ENCODE measurements at places on chromosomes 11 and 22.

- no peak for DNase-seq
These were observed 96.8 kb downstream of the TTC28 start for GRCh38 chr22:28582806-28583205.

- DNase-seq, result no peak
These were observed 358.3 kb upstream of the ARHGAP42 start for GRCh38 chr11:100328626-100329340.

- DNase-seq, result peak; percentile 33
These were observed 862 bp downstream of the TPP1 start for GRCh38 chr11:6618117-6619003.

- no peak for DNase-seq
These were observed 6.1 kb downstream of the BLID start for GRCh38 chr11:122109932-122110331.

- no peak for DNase-seq
These were observed 93.1 kb upstream of the HORMAD2 start for GRCh38 chr22:29987137-29987536.

- no peak for DNase-seq
These were observed 913.6 kb downstream of the NTM start for GRCh38 chr11:132284048-132284447.

DNA sequence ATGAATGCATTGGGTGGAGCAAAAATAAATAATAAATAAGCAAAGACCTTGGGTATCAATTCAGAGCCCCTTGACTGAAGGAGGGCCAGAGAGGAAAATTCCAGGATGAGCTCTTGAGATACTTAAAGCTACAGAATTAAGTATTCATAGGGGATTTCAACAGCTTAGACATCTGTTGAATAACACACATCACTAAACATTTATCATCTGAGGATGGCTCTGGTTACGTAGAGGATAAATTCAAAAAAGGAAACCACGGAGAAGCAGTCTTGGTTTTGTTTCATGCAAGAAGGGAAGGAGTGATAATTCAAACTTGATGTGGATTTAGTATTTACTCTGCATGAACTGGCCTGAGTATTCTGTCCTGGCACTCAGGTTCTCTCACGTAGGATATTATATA is 29.8 kb downstream of the ARHGAP42 start:
- no peak for DNase-seq

DNA sequence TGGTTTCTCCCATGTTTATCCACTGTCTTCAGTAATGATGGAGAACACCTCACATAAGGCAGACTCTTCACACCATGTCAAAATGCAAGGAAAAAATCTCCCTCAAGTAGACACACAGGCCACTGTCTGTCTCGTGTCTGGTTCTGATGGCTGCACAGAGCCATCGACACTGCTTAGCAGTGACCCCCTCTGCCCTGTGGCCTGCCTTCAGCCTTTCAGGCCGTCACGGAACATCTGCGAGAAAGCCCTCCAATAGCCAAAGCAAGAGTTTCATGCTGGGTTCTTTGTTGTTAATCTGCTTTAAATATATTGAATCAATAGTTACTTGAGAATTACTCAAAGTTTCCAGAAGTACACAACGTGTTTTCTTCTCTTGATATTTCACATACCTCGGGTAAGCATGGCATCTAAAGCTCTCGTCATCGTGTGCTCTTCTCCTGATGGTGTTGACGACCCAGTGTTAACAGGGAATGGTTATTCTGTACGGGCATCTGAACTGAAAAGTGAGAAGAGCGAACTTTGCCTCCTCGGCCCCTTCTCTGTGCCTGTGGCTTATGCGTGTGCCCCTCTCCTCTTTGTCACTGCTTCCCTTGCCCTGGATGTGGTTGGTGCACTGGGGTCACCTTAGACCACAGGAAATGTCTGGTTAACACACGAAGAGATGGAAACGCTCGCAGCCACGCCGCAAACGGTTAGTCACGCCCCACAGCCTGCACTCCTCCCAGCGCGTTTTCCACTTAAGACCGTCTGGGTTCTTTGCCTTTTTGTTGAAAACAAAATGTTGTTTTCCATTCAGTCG is 33.4 kb upstream of the CTTN start:
- peak; percentile 61 for DNase-seq

DNA sequence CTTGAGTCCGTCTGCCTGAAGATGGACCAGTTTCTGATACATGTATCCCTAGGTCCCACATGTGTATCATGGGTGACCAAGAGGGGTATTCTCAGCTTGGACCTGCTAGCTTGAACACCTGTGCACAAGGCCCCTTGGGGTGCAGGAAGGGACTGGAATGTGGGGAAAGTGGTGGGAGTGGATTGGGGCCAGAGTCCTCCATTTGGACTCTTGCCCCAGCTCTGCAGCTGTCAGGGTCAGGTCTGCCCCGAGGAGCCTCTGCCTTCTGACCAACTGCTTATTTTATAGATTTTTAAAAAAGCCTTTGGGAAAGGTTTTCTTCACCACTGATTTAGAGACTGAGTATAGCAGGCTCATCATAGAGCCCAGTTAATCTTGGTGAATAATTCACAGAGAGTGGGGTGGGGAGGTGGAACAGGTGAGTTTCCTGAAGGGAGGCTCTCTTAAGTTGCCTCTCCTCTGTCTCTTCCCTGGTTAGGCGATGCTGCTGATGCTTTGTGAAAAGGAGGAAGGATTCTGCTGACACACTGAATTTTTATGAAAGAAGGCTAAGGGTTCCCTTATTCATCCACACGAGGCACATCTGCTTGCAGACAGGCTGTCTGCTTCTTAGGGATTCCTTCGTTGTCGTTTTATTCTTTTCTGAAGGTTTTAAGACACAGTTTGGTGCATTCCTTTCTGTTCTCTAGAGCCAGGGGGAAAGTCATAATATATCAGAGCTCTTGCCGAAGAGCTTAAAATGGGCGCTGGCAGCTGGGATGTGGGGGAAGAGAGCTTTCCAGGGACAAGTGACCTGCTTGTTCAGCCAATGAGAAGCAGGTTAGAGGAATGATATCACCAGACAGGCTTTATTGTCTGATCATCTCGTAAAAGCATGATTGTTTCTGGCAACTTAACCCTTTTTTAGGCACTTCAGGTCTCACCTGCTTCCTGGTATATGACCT is 19.9 kb downstream of the TRIM44 start:
- no peak for DNase-seq

- DNase-seq, result no peak
These were observed 115.1 kb downstream of the ARFGAP2 start for GRCh38 chr11:47061429-47062178.

DNA sequence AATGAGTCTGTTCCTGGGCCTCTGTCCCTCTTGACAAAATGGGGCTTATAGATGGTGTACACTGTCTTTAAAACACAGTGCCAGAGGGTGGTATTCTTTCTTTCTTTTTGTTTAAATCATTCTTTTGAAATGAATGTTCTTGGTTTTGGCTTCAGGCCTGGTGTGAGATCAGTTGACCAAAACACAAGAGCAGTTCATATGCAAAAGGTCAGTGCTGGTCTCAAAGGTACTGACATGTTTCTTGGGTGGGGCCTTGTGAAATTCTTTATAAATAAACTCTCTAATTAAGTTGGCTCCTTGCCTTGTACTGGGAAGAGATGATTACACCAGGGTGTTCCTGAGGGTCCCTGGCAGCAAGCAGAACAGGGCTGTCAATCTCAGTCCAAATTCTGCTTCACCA is 110.0 kb downstream of the FBXO7 start:
- DNase-seq, result no peak

- no peak for DNase-seq
These were observed 6.0 kb downstream of the SBF2 start for GRCh38 chr11:10287766-10288715.

DNA sequence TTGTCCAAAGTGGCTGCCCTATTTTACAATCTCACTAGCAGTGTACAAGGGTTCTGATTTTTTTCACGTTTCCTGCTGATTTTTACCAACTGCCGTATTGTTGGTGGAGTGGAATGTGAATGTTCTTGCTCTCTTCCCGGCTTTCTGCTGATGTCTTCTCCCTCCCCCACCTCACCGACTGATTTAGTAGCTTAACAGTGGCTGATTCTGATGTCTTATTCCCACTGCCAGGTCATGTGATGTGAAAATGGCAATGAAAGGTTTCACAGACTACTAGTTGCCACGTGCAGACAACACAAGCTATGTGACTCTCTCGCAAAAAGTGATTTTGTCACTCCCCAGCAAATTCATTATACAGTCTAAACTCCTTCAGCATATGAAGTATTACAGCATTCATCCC is 17.3 kb upstream of the NEU3 start:
- no peak for DNase-seq

DNA sequence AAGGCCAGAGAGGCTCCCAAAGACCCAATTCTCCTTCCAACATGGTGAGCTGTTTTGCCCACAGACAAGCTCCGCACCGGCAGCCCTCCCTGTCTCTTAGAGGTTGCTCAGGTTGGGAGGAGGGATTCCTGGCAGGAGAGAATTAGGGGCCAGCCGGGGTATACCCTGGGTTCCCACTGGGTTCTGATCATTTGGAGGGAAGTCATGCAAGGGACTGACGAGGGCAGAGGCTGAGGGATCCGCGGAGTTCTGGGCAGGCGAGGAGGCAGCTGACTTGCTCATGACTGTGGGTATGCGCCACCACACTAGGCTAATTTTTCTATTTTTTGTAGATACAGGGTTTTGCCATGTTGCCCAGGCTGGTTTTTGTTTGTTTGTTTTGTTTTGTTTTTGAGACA is 4.6 kb downstream of the ST3GAL4 start:
- no peak for DNase-seq

GRCh38 chr11:117199916-117200812 is 994 bp downstream of the TAGLN start:
- no peak for DNase-seq

DNA sequence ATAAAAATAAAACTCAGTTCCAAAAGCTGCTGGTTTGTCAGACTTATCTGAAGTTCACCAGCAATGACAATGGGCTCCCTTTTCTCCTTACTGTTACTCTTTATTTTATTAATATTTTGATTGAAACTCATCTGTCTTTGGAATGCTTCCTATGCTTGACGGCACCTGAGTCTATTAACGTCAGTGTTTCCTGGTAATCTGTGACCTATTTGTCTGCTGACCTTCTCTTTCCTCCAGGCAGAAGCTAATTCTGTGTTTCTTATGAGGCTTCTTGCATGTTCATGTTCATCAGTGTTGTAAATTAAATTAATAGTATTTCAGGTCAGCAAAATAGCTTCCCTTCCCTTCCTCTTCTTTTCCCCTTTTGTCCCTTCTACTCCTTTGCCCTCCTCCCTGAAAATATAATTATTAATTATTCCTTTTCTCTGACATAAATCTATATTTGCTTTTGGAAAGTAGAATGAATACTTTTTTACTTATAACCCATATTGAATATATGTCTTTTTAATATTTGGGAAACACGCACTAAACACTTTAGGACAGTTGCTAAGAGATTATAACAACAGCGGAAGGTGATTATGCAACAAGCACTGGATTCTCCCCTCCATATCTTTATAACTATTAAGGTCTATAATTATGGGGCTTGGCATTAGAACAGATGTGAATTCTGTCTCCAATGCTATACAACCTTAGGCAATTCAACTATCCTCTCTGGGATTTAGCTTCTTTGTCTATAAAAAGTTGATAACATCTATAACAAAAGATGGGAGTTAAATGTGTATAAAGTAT is 32.1 kb upstream of the PCF11 start:
- DNase-seq, result no peak

DNA sequence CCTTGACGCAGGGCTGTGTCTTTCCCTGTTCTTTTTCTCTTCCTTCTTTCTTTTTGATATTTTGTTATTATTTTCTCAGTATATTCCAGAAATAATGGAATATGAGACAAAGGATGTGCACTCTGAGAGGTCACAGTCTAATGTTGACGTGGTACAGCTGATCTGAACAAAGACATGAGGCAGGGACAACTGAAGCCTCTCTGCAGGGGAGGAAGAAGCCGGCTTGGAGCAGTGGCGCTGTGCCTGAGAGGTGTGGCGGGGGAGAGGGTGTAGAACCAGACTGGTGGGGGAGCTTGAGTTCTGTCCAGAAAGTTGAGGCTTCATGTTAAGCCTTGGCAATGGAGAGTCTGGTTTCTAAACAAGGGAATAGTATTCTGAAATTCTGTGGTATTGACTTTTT is 34.7 kb downstream of the ADAMTS15 start:
- no peak for DNase-seq

GRCh38 chr22:26552466-26552865 is 37.5 kb downstream of the TPST2 start:
- DNase-seq, result no peak

DNA sequence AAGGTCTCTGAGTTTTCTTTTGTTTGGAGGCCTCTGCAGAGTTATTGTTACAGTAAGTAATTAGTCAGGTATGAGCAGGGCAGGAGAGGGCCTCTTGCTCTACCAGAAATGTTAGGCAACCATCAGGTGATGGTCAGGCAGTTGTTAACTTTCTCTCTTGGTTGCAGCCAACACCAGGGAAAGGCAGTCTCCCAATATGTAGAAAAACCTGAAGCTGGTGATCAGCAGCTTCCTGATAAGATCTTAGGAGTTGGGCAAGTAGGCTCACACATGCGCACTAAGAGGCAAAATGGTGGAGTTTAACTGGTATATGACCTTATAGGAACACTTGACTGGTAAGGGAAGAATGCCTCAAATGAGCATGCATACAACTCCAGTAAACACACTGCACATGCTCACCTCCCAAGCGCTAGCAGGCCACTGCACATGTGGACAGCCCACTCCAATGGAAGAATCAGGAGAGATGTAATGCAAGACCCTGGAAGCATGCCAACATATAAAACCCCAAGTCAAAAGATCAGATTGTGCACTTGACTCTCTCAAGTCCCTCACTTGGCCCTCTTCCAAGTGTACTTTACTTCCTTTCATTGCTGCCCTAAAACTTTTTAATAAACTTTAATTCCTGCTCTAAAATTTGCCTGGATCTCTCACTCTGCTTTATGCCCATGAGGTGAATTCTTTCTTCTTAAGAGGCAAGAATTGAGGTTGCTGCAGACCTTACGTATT is 23.7 kb upstream of the SLC35F2 start:
- no peak for DNase-seq

- no peak for DNase-seq
These were observed 1.0 kb upstream of the ROBO4 start for GRCh38 chr11:124898711-124899110.

DNA sequence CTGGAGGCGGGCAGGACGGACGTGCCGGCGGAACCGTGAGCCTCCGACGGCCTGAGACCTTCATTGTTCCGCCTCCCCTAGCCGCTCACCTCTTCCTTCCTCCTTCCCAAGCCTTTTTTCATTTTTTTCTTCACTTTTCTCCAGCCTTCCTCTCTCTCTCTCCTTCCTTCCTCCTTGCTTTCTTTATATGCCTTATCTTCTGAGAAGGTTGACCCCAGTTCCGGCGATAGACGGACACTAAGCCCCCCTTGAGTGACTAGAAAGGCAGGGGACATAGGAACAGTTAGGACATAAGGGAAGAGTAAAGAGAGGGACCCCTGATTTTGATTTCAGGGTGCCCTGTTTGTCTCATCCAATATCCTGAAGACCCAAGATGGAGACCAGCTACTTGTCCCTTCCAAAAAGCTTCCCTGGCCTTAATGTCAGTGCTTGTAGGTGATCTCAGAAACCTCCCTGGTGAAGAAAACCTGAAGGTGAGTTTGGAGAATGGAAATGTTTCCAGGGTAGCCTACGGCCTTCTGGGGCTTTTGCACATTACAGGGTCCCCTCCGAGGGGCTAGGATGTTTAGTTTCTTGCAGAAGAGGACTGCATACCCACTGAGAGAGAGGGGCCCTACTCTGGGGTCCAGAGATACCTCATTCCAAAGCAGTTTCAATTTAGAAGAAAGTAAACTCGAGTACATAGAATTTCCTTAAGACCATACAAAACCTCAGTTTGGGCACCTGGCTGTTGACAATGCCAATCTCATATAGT is 3.5 kb downstream of the ADM start:
- DNase-seq, result no peak

Measured in stimulated activated CD4-positive, alpha-beta T cell treated with anti-CD3 and anti-CD28 coated beads, Interleukin-2, amount 100 ng/mL, for 48 hours (primary cell).